Lower lobe of right lung (tissue), 2 donors: ENCODE measurements at places on chromosomes 16 and 17. TPM values are rescaled to one million over a fixed set of nuclear protein-coding genes. Genes with fewer than 3 reads are reported as not detected.

DNA sequence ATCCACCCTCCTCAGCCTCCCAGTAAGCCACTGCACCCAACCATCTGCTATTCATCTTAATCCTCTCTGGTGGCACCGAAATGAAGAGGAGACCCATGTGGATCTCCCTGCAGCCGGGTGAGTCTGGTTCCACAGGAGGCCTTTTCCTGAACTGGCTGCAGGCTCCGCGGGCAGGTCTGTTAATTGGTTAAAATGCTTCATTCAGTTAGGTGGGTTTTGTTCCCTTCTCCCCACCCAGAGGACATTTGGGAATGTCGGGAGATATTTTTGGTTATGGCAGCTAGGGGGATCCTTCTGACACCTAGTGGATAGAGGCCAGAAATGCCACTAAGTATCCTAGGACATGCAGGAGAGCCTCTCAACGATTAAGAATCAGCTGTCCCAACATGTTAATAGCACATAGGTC, 16.7 kb downstream of the C16orf54 start:
- DNase-seq, result no peak
- H3K36me3 ChIP-seq, result no peaks in the 10 kb centered on the region
- no peak overlapping the region for H3K4me3 ChIP-seq
- H3K27ac ChIP-seq, result no peak overlapping the region
- peaks cover 5% of the 10 kb centered on the region for H3K4me1 ChIP-seq
- H3K27me3 ChIP-seq, result peaks cover 6% of the 10 kb centered on the region

DNA sequence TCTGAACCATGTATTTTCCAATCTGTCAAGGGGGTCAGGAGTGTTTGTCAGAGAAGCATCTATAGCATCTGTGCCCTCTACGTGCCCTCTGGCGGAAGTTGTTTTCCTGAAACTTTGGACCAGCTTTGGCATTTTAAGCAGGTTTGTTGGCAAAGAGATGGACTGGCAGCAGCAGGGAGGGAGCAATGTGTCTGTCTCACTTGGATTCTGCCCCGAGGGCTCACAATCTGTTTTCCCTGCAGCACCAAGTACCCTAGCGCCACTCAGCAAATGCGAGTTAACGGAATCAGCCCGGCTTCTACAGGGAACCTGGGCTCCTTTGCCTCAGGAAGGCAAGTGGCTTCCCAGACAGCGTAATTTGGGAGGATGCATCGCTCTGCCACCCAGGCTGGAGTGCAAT, 17.4 kb downstream of the DUSP14 start:
- no peaks in the 10 kb centered on the region for H3K27me3 ChIP-seq
- no peaks in the 10 kb centered on the region for H3K4me1 ChIP-seq
- no peak overlapping the region for H3K4me3 ChIP-seq

DNA sequence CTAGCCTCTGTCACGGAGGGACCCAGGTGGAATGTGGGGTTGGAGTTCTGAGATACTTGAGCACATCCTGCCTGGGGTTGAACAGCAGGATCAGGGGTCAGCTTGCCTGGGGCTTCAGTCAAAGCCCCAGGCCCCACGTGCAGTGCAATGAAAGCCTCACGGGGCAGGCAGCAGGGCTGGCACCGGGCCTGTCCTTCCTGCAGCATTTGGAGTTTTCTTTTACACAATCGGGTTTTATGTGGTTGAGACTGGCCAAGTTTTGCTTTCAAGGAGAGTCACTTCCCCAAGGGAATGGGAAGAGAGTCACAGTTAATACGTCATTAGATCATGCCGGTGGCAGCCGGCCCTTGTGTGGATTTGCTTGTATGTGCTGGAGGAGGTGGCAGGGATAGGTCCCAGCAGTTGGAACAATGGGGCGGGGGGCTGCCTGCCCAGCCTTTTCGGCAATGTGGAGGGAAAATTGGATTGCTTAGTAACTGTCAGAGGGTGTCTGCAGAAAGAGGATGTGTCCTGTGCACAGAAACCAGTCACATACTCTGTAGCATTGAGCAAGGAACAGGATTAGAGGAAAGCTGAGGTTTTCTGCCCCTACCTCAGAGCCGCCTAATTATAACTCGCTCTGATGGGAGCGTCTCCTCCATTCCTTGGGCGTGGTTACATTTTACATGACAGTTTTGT, 4.5 kb downstream of the RMI2 start:
- H3K27me3 ChIP-seq, result no peaks in the 10 kb centered on the region
- H3K27ac ChIP-seq, result peak overlapping the region; percentile 77
- H3K4me3 ChIP-seq, result no peak overlapping the region
- H3K36me3 ChIP-seq, result no peaks in the 10 kb centered on the region
- H3K4me1 ChIP-seq, result peaks cover 25% of the 10 kb centered on the region

- H3K27ac ChIP-seq, result peak overlapping the region; percentile 14
- H3K36me3 ChIP-seq, result no peaks in the 10 kb centered on the region
- H3K27me3 ChIP-seq, result no peaks in the 10 kb centered on the region
- H3K4me1 ChIP-seq, result peaks cover 52% of the 10 kb centered on the region
These were observed 2.9 kb downstream of the HEXIM1 start for GRCh38 chr17:45150911-45151809.

DNA sequence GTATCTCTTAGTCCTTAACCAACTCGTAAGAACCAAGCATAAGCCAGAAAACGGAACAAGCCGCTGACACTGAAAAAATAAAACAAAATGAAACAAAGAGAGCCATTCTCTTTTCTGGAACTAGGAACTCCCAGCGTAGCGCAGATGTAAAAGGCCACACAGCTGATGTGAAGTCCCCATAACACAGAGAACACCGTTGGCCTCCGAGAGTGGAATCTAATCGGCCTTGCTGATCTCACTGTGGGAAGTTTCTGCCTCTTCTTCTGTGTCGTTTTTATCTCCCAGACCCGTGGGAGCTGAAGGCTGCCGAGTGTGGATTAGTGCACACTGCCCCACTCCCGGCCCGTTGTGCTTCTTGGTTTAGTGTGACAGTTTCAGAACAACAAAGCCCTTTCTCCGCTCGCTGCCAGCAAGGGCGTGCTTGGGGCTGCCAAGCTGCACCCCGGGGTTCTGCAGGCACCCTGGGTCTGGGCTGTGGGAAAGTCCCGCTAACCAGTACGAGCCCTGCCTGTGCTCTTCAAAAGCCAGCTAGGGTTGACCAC, 21.7 kb downstream of the TTYH2 start:
- H3K36me3 ChIP-seq, result peaks cover 2% of the 10 kb centered on the region
- H3K27me3 ChIP-seq, result no peaks in the 10 kb centered on the region
- peaks cover 21% of the 10 kb centered on the region for H3K4me1 ChIP-seq
- no peak for DNase-seq

The KIF2B gene
- total RNA-seq, result not detected
